ENCODE measurements at places on chromosomes 5 and 9.
A peak's percentile ranks its signal among the peaks of the same experiment; 100 is the strongest.

DNA sequence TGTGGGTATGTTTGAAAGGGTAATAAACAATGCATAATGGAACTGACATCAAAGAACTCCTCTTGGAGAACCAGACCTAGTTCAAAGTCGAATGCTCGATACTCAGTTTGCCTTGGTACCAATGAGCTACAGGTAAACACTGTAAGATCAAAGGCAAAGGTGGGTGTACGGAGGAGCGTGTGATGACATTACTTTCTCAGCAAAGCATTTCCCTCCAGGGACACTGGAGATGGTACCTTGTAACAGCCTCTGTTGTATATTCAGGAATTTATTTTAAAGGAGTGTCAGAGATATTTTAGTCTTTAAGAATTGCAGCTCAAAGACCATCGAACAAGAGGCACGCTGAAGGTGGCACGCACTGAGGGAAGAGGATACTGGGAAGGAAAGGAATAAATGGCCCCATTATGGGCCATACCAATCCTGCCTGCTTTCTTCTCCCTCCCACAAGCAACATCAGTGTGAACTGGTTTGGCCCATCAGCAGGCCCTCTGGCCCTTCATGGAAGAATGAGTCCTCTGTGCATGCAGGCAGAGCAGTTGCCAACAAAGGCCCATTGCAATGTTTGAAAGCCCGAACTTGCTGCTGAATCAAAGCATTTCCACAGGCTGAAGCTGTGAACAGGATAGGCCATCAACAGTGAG is 410.2 kb downstream of the ACTL7B start:
- peak; percentile 95 for DNase-seq

GRCh38 chr5:110376281-110376951 is 350.1 kb downstream of the TMEM232 start:
- DNase-seq = no peak

DNA sequence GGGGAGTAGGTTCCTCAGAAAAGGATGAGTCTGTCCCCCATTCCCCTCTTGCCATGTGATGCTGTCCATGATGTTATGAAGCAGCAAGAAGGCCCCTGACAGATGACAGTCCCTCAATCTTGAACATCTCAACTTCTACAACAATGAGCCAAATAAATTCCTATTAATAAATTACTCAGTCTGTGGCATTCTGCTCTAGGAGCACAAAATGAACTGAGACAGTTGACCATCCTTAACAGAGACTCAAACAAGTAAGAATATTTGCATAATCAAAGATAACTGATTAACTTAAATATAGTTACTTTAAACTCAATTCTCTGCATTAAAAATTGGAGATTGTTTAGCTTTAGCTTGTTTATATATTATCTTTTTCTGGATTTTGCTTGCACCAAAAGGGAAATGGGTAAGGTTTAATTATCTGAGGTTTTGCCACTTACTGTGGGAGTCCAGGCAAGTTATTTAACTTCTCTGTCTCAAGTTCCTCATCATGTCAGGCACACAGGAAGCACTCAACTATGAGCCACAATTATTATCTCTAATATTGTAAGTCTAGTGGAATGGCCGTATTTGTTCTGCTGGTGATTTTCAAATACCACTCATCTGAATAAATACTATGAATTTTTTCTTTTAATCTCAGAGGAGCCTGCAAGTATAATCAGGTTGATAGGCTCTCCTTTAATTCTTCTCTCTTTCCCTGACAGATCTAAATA is 162.9 kb downstream of the TSSK1B start:
- DNase-seq = no peak

DNA sequence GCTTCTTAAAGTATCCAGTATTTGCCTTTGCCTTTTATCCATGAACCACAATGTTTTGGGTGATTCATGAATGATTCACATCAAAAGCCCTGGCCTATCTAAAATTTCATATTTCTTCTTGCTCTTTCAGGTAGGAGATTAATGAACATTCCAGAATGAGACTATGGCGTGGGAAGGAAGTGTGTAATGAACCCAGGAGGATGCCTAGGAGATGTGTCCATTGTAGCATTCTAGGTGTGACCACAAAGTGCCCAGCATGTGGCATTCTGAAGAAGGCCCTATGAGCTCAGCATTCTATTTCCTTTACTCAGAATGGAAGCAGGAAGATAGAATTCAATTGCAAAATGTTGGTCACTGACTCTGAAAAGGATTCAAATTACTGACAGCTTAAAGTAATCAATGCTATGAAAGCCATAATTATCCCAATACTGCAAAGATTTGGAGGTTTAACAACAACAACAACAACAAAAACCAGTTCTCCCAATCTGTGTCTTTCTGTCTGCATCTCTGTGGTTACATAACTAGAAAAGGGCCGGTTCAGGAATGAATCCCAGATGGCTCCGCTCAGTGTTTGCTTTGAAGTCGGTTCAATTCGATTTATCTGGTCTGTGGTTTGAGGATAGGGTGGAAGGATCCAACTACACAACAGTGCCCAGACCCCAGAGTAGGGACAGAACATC is 126.7 kb downstream of the FOXD1 start:
- no peak for DNase-seq

GRCh38 chr5:2677689-2678088 is 73.8 kb downstream of the IRX2 start:
- DNase-seq = no peak

GRCh38 chr5:158869854-158870253 is 229.9 kb downstream of the EBF1 start:
- no peak for DNase-seq

All from COLO829 (cell line).